Fibroblast of pulmonary artery (primary cell): ENCODE measurements at places on chromosomes 1 and 21.

DNA sequence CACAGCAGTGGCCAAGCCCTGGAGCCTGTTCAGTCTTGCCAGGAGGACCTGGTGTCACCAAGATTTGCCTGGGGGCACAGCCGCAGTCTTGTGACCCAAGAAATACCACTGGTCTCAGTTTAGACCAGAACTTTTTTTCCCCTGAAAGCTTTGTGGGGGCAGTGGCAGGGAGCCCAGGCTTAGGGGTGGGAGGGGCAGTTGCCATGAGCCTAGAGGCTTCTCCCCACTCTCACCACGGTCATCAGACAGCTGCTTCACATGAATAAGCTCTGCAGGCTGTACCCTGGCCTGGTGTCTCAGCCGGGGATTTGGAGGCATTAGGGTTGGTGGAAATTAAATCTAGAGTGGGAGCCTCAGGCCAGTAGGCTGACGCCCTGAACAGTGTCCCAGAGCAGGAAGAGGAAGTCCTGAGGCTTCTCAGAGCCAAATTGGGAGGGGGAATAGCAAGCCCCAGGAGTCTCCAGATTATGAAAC lies 73.7 kb downstream of the SLC16A1 start:
- no peak for DNase-seq

- no peak for DNase-seq
Observed at GRCh38 chr1:172833954-172834353, 175.1 kb downstream of the FASLG start.

DNA sequence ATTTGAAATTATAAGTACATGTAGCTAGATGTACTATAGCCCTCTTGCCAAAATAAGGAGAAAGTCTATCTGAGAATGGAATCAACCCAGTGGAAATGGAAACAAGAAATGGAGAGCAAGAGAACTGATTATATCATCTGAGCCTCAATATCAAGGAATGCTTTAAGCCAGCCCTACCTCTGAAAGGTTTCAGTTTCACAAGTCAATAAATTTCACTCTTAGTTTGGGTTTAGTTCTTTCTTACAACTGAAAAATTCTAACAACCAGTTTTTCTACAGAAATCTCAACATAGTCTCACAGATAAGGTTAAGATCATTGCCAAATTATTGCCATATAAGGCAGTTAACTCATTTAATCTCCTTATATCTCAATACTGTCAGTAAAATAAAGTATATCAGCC lies 80.0 kb downstream of the EPS15 start:
- DNase-seq: no peak

DNA sequence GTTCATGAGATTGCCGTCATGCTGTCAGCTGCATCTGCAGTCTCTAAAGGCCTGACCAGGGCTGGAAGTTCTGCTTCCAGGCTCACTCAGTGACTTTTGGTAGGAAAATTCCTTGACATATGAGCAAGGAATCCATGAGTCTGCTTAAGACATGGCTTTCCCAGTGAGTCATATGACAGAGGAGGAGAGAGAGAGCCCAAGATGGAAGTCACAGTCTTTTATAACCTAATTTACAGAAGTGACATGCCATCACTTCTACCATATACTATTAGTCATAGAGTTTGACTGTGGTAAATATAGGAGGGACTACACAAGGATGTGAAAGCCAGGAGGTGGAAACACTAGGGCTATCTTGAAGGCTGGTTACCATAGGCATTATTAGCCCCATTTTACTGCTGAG lies 115.2 kb downstream of the ROR1 start:
- no peak for DNase-seq

- no peak for DNase-seq
Observed at GRCh38 chr1:89806616-89807015, 14.2 kb upstream of the LRRC8D start.

DNA sequence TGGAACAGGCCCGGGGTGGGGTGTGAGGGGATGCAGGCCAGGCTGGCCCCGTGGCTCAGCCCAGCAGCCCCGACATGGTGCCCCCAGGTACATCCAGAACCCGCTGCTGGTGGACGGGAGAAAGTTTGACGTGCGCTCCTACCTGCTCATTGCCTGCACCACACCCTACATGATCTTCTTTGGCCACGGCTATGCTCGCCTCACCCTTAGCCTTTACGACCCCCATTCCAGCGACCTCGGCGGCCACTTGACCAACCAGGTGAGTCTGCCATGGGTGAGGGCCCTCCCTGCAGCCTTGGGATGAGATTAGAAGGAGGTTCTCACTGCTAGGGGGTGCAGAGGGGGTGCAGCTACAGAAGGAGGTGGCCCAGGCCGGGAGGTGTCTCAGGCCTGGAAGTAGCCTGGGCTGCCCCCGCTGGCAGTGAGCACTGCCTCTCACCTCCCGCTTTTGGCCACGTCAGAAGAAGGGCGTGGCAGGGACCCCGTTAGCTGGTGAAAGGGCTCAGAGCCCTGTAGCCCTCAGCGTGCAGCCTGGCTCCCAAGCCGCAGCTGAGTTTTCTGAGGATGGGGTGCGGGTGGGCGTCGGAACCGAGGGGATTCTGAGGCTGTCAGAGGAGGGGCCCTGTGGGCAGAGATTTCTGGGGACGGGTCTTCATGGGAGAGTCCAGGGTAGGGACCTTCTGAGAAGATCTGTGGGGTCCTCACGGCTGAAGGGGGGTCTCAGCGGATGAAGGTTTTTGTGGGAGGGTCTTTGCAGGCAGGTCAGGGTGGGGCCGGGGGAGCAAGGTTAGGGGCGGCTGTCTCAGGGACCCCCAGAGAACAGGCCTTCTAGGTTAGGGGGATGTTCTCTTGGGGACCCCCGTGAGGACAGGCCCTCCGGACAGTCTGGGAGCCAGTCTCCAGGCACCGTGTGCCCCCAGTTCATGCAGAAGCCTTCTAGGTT lies 10.4 kb downstream of the TTLL10 start:
- no peak for DNase-seq

DNA sequence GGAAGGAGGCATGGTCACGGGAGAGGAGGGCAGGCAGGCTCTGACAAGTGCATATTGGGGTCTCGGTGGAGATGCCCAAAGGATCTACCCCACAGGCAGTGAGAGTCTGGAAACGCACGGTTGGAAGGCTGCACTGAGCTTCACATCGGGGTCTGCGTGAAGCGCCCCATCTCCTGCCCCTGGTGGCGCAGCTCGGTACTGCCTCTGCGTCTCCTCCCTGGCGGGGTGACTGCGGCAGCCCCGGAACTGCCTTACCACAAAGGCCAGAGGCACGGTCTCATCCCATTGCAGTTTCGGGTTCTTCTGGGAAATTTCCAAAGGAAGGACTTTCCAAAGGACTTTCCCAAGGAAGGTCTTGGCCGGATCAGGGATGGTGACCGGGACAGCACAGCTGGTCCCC lies 69.2 kb upstream of the AJAP1 start:
- DNase-seq: no peak

GRCh38 chr1:167722152-167722869 lies 529 bp downstream of the MPZL1 start:
- peak; percentile 22 for DNase-seq

DNA sequence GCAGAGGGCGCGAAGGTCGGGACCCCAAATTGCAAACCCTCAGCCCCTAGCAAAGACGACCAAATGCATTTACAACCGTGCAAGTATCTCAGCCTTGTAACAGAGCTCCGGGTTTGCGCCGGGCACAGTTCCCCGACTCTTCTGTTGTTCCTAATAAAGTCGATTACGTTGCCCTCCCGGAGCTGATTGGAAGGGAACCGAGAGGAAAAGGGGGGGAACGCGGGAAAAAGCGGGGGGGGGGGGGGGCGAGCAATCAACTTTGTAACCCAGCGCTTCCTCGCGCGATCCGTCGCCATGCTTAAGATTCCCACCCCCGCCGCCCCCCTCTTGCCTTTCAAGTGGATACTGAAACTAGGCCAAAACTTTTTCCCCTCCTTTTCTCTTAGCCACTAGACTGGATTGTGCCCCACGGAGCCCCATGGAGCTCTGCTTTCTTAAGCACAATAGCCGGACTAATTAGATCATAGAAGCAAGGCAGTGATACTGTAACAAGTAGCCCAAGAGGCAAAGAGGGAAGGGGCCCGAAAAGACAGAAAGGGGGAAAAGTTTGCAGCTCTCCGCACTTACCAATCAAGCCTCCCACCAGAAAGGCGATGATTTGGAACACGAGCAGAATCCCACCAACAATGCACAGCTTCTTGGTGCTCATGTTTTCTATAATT lies 565 bp downstream of the WLS start:
- DNase-seq: peak; percentile 76

DNA sequence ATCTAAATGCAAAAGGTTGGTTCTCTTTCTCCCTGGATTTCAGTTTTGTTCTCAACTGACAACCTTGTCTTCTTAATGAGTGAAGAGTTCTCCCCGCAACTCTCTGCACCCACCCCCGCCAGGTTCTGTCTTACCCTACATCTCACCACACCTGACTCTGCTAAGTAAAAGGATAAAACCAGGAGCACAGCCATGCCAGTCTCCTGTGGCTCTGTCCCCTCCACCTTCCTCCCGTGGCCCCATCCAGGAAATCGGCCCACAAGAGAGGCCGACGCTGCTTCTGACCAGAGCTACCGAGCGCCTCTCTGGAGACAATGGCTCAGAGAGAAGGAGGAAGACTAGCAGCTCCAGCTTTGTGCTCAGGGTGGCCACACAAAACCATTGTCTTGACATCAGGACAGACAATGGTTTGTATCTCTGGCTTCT lies 72.2 kb downstream of the PLEKHA6 start:
- no peak for DNase-seq

DNA sequence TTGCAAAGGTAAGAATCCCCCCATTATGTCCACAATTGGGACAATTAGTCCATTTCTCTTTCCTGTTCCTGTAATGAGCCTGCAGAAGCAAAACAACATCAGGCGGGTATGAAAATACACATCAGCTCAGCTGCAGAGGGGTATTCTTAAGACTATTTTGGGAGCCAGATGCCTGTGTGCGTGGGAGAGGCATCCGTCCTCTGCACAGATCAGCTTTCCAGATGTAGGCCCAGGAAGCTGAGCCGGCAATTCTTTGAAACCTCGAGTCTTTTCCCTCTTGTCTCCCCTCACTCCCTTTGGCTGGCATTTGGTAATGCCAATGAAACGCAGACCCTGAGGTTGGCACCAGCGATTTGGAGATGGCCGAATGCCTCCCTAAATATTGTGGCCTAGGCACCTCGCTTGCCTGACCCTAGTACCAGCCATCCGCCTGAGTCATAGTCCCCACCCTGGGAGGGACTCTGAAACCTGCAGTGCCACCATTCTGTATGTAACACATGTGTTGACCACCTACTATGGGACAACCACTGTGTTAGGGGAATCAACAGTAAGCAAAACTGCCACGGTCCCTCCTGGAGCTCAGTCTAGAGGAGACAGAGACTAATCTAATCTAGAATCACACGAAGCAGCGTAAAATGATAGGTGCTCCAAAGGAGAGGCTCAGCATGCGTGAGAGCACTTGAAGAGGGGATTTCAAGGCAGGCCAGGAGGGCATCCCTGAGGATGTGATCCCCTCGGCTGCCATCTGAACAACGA lies 603.0 kb downstream of the MATN1 start:
- no peak for DNase-seq

- peak; percentile 59 for DNase-seq
Observed at GRCh38 chr1:113073479-113073950, 517 bp downstream of the LRIG2 start.

DNA sequence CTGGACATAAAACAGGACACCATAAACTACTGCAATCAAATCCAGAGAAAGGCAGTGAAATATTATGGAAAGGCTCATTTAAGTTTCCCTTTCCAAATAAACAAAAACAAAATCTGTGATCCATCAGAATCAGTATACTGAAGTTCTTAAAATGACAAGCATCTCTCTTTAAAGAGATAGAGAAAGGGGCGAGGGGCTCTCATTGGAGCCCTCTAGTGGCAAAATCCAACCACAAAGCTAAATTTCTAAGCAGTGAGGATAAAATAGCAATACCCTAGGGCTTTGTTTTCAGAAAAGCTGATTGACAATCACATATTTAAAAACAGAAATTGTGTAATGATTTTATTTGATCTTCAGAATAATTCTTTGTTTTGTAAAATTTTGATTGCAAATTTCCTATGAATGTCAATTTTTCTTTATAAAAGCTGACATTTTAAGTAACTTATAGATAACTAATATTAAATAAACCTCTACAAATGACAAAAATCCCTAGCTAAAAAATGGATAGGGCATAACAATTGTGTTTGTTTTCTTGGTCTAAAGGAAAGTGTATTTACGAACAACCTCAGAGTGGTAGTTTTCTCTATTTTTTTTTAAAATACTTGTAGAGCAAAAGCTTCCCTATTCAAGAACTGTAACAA lies 138.2 kb downstream of the COL24A1 start:
- DNase-seq: peak; percentile 39

- no peak for DNase-seq
Observed at GRCh38 chr1:196001188-196001587, 607.1 kb downstream of the KCNT2 start.

DNA sequence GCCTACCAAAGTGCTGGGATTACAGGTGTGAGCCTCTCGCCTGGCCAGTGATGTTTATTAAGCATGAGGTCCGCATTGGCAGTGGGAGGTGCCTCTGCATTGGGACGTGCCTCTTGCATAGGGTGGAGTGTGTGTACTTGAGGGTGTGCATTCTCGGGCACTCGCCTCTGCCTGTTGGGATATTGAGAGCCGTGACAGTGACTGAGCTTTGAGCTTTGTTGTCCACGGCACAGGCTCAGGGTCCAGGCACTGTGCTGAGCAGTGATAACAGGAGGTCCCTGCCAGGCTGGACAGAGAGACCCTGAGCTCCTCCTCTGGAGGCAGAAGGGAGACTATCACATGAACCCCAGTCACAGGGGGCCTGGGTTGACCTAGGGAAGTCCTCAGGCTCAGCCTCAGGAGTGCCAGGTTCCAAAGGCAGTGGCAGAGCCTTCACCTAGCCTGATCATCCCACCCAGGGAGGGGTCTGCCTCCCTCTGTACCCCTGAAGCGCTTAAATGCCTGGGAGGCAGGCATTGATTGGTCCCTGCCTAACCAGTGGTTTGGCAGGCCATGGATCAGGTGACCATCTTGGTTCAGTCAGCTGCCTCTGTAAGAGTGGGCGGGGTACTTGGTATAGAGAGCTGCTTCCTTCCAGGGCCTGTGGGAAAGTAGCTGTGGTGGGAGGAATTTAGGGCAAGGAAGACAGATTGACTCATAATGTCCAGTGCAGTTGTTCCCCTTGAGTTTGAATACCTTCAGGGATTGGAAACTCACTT lies 213.8 kb upstream of the TMEM51 start:
- DNase-seq: peak; percentile 44

DNA sequence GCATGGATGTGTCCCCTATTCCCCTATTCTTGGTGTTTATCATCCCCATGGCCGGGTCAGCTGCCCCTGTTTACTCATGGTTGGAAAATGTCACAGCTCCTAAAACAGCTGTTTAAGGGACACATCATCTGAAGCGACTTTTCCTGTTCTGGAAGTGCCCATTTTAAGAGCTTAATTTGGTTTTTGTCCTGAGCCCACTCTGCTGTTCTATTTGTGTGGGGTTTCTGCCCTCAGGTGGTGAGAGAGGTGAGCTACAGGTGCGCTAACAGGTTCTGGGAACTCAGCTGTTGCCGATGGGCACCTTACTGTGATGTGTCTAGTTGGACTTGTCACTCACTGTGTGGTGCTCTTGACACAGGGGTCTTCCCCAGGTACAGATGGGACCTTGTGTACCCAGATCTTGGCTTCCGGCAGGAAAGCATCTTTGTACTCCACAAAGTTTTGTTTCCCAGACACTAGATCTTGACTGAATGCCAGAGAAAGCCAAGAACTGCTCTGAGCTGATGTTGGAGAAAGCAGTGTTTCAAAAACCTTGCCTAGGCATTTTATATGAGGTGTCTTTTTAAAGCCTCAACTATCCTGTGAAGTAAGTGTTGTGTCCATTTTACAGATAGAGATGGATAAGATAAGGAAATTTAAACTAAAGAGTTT lies 59.0 kb upstream of the CD1D start:
- peak; percentile 58 for DNase-seq
